Astrocyte of the cerebellum (primary cell): ENCODE measurements at places on chromosomes 5 and 9.

GRCh38 chr9:135602789-135603481 lies 36.4 kb downstream of the GLT6D1 start:
- no peak for DNase-seq

- DNase-seq: no peak
These were observed 32.0 kb upstream of the GTF2H2C start for GRCh38 chr5:69528035-69528434.

DNA sequence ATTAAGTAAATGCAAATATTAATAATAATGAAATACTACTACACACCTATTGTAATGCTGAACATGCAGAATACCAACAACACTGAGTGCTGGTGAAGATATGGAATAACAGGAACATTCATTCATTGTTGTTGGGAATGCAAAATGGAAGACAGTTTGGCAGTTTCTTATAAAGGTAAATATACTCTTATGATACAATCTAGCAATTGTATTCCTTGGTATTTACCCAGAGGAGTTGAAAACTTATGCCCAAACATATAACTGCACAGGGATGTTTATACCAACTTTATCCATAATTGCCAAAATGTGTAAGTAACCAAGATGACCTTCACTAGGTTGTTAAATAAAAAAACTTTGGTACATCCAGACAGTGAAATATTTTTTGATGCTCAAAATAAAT lies 636.8 kb downstream of the PRR16 start:
- DNase-seq: no peak

DNA sequence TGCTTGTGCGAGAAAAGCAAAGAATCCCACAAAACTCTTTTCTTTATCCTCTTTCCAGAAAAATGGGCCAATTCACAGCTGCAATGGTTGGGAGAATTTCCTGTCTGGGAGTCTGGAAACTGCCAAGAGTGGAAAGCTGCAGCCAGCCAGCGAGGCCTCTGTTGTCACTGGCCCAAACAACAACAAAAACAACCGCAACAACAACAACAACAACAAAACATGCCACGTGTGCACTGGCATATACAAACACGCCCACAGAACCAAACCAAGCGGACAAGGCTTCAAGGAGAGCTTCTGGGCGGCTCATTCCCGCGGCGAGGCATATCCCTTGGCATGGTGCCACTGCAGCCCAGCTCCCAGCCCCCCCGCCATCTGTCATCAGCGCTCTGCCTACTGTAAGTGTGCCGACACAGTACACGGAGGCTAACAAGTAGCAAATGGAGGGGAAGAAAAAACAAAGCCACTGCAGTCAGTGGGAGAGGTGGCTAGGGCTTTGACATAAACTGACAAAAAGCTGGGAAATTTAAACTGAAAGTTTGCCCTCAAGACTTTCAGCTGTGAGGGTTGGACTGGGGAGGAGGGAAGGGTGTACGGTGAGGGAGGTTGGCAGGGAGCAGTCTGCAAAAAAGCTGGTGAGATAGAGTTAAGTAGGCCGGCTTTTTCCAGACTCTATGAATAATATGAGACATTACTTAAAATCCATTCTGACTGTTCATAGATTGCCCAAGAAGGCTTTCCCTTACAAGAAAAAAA lies 165.0 kb upstream of the ZNF462 start:
- no peak for DNase-seq

DNA sequence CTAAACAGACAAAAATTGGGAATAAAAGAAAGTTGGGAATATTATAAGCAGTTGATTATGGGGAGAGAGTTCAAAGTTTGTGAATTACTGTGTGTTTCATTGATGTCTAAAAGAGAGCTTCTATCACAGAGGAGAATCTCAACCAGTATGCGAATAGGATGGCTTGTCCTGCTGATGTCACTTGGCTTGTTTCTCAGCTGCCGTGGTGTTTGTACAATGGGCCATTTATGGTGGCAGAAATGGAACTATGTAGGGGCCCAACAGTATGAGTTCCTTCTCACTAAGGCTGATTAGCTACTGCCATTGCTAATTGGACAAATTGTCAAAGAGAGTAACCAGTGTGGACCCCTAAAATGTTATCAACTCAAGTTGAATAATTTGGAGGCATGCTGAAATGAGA lies 103.9 kb downstream of the ST8SIA4 start:
- DNase-seq: no peak

- DNase-seq: no peak
These were observed 897.5 kb downstream of the TLE1 start for GRCh38 chr9:80791836-80792235.

DNA sequence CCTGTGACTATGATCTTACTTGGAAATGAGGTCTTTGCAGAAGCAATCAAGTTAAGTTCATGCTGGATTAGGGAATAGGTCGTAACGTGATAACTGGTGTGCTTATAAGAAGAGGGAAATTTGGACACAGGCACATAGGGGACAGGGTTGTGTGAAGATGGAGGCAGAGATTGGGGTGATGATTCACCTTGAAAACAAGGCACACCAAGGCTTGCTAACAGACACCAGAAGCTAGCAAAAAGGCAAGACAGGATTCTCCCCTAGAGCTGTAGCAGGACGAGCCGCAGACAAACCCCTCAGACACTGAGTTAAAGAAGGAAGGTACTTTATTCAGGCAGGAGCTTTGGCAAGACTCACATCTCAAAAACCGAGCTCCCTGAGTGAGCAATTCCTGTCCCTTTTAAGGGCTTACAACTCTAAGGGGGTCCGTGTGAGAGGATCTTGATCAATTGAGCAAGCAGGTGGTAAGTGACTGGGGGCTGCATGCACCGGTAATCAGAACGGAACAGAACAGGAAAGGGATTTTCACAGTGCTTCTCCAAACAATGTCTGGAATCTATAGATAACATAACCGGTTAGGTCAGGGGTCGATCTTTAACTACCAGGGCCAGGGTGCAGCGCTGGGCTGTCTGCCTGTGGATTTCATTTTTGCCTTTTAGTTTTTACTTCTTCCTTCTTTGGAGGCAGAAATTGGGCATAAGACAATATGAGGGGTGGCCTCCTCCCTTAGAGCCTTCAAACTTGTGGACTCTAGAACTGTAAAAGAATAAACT lies 57.5 kb upstream of the S1PR3 start:
- DNase-seq: no peak

DNA sequence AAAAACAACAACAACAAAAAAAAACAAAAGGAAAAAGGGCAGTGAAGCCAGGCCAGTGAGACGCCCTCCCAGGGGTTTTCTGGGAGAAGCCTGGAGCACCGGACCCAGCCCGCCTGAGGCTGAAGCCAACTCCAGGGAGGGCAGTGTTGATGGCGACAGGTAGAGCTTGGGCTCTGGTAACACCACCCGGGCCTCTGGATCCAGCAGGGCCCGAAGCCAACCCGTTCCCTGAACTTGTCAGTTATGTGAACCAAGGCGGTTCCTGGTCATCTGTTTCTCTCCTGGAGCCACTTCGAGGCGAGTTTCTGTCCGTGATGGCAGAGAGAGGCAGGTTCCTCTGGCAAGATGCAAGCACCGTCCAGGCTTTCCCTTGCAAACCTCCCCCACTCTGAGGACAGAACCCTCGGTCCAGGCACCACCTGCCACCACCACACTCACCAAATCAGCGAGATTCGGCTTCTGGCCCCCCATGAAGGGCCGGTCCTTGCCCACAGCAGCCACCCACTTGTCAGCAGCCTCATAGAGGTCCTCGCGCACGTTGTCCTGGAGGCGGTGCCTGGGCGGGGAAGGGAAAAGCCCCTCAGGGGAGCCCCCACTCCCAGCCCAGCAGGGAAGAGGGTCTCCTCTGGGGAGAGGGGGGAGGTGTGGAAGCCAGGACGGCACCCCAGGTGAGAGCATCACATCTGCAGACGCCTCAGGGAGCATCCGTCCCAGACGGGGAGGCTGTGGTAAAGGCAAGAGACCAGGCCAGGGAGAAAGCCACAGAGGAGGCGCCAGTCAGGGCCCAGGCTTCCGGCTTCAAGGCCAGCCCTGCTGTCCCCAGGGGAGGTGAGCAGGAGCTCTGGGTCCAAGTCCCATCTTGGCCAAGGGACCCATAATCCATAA lies 5.4 kb downstream of the PTGES2 start:
- DNase-seq: no peak

GRCh38 chr5:74056107-74056788 lies 430.3 kb downstream of the ARHGEF28 start:
- no peak for DNase-seq

- DNase-seq: no peak
These were observed 184.0 kb downstream of the ACTL7B start for GRCh38 chr9:108671794-108672193.
